KBM-7 (cell line): ENCODE measurements at places on chromosomes 1 and 21.

DNA sequence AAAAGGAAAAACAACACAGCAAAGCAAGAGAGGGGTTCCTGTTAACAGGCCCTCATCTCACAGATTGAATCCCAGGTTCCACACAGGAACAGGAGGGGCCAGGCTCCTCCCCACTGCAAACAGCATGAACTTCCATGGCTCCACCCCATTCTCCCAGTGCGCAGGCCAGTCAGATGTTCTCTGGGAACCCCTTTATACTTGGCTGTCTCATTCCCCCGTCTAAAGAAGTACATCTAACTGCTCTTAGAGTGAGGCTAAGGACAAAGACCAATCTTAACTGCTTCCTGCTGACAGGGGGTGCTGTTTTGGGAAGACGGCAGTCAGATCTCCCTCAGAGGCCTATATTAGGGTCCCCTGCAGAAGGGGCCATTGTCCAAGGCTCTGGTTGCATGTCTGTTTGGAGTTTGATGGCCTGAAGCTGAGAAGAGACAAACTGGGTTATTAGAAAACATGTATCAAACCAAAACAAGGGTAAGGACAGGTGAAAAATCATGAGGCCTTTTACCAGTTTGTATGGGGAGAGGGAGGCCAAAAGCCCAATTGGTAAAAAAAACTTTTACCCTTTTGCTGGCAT, 10.5 kb upstream of the NASP start:
- DNase-seq, result no peak

DNA sequence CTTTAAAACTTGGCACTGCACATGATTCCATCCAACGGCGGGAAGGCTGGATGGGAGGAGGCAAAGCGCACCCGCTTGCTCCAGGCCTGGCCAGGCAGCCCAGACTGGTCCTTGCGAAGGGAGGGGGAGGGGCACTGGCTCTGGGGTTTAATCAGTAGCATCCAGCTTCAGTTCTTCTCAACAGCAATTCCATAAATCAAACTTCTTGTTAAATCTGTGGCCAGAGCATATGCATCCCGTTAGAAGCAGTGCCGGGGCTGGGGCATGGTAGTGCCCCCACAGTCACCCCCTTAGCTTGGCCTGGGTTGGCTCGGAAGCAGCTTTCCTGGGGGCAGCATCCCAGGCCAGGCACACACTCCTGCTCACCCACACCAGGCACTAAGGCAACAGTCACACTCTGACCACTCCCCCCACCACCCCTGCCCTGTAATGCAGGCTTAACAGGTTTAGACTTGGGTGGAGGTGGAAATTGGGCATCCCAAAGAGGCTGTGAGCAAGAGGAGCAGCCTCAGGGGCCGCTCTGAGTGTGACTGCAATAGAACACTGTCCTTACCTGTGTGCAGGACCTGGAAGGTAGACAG, 94.1 kb upstream of the CASZ1 start:
- DNase-seq, result no peak

DNA sequence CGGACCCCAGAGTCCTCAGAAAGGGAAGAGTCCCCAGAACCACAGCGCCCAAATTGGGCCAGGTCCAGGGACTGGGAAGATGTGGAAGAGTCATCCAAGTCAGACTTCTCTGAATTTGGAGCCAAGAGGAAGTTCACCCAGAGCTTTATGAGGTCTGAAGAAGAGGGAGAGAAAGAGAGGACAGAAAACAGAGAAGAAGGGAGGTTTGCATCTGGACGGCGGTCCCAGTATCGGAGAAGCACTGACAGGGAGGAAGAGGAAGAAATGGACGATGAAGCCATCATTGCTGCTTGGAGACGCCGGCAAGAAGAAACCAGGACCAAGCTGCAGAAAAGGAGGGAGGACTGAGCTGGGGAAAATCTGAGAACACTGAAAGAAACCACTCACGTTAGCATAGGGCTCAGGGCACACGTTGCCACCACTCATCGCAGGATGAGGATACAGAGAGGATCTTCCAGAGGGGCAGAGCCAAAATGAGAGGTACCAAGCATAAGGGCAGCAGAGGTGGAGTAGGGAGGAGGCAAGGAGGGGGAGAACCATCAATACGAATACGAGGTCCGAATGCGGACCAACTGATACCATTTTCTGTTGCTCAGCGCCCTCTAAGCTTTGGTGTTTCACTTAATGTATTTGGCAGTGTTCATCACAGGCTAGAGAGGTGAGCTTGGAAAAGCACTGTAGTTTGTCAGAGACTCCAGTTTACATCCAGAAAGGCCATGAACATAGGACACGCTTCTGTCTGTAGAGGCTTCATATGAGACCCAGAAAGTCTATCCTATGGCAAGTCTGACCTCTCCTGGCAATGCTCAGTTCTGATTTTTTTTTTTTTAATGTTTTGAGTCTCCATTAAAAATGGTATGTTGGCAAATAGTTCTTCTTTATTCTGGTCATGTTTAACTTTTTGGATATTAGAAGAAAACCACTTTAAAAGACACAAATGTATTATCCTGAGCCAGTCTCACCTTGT, 34.7 kb downstream of the STYXL2 start:
- DNase-seq, result peak; percentile 69

GRCh38 chr1:164813776-164814175, 254.8 kb downstream of the PBX1 start:
- DNase-seq, result no peak

- no peak for DNase-seq
Measured at GRCh38 chr1:202355944-202356553, 7.5 kb downstream of the PPP1R12B start.
